ENCODE measurements at places on chromosomes 16 and 17. TPM values are rescaled to one million over a fixed set of nuclear protein-coding genes. Genes with fewer than 3 reads are reported as not detected.

DNA sequence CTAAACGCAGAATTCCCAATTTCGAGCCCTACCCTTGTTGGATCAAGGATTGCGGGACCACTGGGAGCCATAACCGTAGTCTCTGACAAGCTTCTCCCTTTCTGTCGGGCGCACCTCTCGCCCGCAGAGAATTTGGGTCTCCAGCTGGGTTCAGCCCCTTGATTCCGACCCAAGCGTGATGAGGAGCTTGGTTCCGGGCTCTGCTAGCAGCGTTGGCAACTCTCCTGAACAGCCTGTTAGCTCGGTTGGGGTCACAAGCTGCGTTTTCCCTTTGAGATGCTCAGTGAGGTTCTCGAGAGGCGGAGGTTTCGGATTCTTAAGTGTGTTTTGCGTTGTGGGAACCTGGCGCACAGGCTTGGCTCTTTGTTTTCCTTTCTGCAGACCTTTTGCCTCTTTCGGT, 655 bp downstream of the ATXN1L start:
- no peak for DNase-seq

- no peak for DNase-seq
These were observed 1.6 kb upstream of the IGFALS start for GRCh38 chr16:1794908-1795666.

DNA sequence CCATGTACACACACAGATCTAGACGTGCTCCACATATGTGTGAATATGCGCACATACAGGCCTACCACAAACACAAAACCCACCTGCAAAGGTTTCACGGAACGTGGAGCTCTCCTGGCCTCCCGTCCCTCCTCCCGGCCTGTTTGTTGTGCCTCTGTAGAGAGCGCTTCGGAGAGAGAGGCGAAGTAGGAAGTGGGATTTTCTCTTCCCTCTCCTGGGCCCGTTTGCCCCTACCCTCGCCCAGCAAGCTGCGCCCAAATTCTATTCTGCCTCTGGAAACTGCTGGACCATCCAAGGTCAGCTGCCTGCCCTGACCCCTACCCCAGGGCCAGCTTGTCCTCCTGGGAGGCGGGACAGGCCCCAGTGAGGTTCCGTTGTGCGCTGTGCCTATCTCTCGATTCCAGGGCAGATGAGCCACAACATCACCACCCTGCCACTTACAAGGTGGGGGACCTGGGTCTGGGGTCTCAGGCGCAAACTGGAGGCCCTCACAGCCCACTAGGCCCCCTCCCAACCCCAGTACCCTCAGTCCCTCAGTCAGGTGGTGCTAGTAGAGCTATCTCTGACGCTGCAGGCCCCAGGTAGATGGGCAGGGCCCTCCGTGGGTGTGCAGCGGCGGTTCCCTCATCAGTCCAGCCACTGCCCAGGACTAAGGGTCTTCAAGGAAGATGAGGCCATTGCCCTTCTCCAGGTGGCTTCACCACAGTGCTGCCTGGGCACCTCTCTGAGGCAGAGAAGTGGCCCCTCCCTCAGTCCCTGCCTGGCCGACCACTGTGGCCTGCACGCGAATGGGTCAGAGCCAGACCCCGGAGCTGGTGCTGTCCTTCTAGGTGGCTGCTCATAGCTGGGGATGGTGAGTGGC, 54.2 kb downstream of the BEAN1 start:
- DNase-seq, result no peak

DNA sequence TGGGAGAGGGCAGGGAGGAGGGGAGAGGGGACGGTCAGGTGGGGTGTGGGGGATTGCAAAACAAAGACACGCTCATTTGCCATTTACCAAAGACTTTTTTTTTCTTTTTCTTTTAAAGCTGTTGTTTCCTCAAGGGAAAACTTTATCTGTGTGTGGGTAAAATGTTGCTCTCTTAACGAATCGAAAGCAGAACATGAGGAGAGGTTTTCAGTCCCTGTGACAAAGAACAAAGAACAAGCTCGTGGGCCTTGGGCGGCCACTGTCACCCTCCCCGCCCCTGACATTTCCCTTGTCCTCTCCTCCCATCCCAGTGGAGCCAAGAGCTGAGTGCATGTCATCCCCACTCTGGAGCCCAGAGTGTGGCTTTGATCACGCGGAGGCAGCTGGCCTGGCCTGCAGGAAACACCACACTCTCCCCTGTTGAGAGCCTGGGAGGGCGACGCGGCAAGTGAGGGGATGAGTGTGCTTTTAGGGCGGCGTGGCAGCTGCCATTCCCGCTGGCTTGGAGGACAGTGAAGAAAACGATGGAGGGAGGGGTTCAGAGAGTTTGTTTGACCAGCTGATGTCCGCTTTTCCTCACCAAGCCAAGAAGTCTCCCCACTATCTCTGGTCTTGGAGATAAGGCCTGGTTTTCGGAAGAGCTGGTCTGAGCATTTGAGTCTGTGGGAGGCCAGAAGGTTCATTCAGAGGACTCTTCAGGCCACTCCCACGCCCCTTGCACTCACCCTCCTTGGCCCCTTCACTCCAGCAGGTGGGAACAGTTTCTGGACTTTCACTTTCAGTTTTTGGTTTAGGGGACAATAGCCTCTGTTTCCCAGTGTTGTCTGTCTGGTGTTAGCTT, 11.4 kb downstream of the CCR7 start:
- DNase-seq, result no peak

DNA sequence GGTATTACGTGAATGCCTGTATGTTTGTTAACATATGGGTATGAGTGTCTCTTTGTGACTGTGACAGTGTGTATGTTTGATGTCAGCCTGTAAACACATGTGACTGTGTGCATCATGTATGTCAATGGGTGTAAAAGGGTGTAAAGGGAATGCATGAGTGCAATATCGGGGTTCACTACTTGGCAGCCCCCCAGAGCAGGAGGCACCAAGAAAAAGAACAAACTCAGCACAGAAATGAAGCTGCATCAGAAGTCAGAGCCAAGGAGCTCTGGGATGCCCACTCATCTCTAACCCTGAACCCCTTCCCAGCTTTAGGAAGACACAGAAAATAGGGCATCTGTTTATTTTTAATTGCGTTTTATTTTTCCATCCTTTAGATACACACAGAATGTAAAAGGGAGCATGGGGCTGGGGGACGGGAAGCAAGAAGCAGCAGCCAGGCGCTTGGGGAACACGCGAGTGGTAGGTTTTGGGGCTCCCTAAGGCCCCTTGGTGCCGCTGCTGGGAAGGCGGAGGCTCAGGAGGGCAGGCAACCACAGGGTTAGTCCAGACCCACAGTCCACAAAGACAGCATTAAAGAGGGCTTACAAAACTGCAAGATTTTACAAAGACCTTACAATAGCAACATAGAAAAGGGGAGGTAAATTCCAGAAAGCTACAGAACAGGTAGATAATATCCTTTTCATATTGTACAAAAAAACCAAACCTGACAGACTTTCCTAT, 2.3 kb upstream of the HOXB6 start:
- no peak for DNase-seq

DNA sequence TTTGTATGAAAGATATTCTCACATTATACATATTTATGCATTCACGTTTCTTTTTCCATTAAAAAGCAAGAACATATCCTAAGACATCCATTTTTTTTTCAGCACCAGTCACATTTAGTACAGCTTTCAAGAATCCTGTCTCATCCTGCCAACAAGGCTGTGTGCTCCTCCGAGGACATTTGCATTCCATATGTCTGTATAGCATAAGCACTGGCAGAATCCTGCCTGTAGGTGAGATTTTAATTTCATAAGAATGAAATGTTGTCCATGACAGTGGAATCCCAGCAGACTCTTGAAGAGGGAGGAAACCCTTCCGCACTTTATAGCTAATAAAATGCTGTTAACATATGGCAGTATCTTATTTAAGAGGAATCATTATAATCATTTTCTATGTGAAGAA, 2.9 kb upstream of the PMP22 start:
- no peak for DNase-seq

DNA sequence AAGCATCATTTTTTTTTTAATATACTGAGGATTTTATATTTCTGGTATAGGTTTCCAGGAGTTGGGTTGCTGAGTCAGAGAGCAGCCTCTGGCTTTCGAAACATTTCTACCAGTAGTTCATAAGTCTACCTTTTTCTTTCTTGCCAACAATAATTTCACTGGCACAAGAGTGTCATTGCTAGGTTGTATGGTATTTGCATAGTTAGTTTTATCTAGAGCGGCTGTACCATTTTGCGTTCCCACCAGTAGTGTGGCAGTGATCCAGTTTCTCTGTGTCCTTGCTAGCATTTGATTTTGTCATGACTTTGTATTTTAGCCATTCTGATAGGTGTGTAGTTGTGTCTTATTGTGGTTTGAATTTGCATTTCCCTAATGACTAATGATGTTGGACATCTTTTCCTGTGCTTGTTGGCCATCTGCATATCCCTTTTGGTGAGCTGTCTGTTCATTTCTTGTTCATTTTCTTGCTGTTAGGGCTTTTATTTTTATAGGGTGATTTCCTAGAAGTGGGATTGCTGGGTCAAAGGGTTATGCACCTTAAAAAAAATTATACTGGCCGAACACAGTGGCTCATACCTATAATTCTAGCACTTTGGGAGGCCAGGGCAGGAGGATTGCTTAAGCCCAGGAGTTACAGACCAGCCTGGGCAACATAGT, 39.9 kb downstream of the SNX29 start:
- DNase-seq, result no peak

- no peak for DNase-seq
These were observed 11.5 kb upstream of the IL34 start for GRCh38 chr16:70634861-70635260.

DNA sequence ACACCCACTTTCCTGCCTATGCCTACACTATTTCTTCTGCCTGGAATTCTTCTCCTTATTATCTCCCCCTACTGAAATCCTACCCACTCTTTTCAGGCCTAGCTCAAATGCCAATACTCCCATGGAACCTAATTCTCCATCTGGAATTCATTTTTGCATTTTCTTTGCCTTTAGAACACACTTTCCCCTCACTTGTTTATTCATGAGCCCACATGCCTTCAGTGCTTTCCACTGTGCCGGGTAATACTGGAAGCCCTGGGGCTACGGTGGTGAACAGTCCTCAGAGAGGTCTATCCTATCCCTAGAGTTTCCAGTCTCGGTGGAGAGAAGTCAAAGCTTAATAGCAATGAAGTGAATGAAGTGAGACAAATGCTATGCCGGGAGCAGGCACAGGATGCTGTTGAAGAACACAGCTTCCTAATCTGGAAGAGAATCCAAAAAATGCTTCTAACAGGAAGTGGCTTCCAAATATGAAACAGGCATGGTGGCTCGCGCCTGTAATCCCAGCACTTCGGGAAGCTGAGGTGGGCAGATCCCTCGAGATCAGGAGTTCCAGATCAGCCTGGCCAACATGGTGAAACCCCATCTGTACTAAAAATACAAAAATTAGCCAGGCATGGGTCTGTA, 322.4 kb downstream of the GRIN2A start:
- no peak for DNase-seq

GRCh38 chr17:71535321-71535720, 585.5 kb upstream of the SOX9 start:
- no peak for DNase-seq

DNA sequence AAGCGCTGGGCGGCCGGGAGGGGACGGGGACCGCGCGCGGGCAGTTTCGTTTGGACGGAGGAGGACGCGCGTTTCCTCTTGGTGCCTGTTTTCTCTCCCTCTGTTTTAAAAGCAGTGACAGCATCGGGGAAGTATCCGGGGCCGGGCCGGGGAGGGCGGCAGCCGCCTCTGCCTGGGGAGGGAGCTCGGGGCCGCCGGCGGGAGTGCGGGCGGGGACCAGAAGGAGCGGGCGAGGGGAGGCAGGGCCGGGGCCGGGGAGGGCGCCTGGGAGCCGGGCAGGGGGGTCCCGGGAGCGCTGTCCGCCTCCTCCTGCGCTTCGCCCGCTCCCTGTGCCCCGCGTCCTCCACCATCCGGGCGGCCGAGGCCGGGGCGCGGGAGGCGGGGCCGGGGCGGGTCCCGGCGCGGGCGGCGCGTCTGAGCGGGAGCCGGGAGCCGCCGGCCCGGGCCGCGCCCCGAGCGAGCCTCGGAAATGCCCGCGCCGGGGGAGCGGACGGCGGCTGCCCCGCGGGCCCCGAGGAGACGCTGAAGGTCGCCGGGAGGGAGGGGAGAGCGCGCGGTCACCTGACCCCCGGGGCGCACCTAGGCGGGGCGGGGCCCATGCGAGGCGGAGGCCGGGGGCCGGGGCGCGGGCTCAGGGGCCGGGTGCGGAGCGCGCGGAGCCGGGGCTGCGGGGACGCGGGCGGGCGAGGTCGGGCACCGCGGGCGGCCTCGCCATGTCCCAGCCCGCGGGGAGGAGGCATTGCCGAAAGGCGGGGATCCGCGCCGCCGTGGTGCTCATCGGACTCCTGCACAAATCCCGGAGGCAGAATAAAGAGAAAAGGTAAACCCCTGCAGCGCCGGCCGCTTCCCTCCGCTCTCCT, 57.3 kb downstream of the RAP1GAP2 start:
- DNase-seq, result peak; percentile 51

DNA sequence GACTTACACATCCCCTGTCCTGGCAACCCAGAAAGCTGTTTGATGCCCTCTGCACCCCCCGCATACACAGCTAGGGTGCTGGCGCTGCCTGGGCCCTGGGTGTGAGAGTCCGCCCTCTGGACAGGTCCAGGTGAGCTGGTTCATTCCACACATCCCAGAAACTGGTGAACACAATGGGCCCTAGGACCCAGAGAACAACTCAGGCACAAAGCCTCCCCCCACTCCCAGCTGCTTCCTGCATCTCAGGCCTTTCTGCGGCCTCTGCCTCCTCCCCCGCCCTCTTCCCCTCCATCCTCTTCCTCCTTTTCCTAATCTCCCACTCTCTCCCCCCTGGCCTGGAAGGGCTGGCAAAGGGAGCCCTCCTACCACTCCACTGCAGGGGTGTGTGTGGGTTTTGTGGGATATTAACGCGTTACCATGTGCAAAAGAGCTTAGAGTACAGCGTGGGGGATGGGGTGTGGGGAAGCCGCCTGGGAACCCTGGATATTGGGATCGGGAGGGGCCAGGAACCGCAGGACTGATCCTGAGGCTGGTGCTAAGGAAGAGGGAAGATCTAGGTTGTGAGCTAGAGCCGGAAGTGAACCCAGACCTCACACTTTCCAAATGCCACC, 1.6 kb upstream of the PPP1R9B start:
- DNase-seq, result peak; percentile 86

DNA sequence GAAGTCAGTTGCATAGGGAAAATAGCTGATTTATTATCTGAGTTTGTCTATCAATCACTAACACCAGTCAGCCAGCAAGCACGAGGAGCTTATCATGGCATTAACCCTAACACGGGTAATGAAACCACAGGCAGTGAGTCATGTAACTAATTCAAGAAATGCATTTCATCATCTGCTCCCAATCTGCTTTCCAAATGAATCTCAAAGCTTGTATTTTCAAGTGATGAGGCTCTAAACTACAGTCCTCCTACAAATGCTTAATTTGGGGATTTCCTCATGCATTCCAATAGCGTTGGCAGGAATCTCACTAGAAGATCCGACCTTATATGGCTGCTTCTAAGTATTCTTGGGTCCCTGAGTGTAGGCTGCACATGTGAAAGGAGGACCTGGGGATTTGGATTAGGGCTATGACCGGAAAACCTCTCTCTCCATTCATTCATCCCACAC, 118.4 kb upstream of the HSBP1 start:
- peak; percentile 31 for DNase-seq

Gene CLUH
- 24.1 TPM for total RNA-seq

Gene CAPNS2
- total RNA-seq, result not detected

Gene ABCC6
- total RNA-seq, result 0.41 TPM

Data from frontal cortex (tissue), 4 donors.